ENCODE measurements at places on chromosomes 13 and 19.

- no peaks in the 10 kb centered on the region for H3K4me1 ChIP-seq
- H3K27me3 ChIP-seq = no peaks in the 10 kb centered on the region
- H3K36me3 ChIP-seq = no peaks in the 10 kb centered on the region
- H3K4me3 ChIP-seq = no peak overlapping the region
- no peak for DNase-seq
Measured at GRCh38 chr13:59873856-59874255, 289.9 kb downstream of the DIAPH3 start.

- no peak overlapping the region for H3K4me3 ChIP-seq
- no peak overlapping the region for H3K27ac ChIP-seq
- no peaks in the 10 kb centered on the region for H3K27me3 ChIP-seq
- H3K4me1 ChIP-seq = no peaks in the 10 kb centered on the region
Measured at GRCh38 chr13:59991395-59991794, 172.3 kb downstream of the DIAPH3 start.

DNA sequence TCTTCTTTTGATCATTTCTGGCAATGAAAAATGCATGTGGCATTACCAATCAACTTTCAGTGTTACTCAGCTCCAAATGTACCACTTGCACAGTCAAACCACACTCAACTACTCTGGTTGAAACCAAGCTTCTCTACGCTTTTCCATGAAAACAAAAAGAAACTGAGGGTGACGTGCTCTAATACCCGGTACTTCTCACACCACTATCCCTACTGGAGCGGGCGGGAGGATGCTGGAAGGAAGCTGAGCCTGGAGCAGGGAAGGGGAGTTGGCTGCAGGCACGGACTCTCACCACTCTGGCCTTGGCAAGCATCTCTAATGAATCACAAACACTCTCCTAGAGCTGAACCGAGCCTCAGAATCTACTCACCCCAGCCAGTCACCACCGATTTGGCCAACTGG is 48.2 kb downstream of the STK24 start:
- no peak overlapping the region for H3K27ac ChIP-seq
- DNase-seq = no peak
- no peak overlapping the region for H3K4me3 ChIP-seq
- H3K27me3 ChIP-seq = no peaks in the 10 kb centered on the region
- no peaks in the 10 kb centered on the region for H3K36me3 ChIP-seq

GRCh38 chr13:108702171-108702570 is 72.8 kb downstream of the MYO16 start:
- H3K27me3 ChIP-seq = no peaks in the 10 kb centered on the region
- H3K27ac ChIP-seq = no peak overlapping the region
- no peaks in the 10 kb centered on the region for H3K4me1 ChIP-seq
- DNase-seq = no peak

GRCh38 chr19:42069619-42070351 is at the start of gene GRIK5:
TSS of gene GRIK5 (minus strand) at chr19:42070206. CDS start at chr19:42065770, 4,436 bp downstream.
- H3K36me3 ChIP-seq = no peaks in the 10 kb centered on the region
- no peak within 1 kb of the TSS for H3K4me3 ChIP-seq
- H3K4me1 ChIP-seq = no peaks in the 10 kb centered on the region
- H3K27me3 ChIP-seq = no peaks in the 10 kb centered on the region
- no peak within 1 kb of the TSS for H3K27ac ChIP-seq

Measured in Panc1 (cell line).